ENCODE measurements at places on chromosomes 4 and X.

- no peak for DNase-seq
Observed at GRCh38 chrX:22575161-22575845, 302.6 kb downstream of the CBLL2 start.

DNA sequence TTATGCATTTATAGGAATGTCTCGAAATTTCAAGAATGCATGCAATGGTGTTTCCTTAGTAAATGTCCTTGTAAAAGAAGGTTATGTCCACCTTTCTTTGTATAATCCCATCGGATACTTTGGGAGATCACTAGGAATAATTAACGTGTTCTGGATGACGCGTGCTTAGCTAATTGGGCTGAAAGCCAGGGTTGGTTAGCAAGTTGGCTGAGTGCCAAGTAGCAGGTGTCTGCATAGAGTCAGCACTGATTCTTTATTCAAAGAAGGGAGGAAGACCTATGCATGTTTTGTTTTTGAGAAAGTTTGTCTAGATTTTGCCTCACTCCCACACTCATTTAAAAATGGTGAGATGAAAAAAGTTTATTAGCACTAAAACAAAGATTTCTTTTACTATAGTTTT lies 144.6 kb downstream of the SOX3 start:
- no peak for DNase-seq

- DNase-seq, result no peak
Observed at GRCh38 chr4:183492791-183493222, 12.1 kb upstream of the ING2 start.

DNA sequence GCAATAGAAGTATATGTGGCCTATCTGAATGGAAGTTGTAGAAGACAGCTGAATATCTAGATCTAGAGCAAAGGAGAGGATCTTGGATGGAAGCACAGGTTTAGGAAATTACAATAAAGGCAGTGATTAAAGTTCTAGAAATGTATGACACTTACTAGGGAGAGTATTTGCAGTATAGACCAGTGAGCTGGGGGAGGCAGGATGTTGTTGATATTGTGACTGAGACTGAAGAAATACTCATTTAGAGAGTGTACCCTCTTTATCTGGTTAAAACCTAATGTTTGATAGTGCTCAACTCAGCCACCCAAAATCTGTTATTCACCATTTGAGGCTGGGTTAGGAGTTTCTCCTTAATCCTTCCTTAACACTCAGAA lies 439.5 kb downstream of the GRXCR1 start:
- no peak for DNase-seq

- DNase-seq, result no peak
Observed at GRCh38 chr4:112946127-112946526, 103.3 kb upstream of the ANK2 start.

- DNase-seq, result no peak
Observed at GRCh38 chr4:7415927-7416686, 18.6 kb downstream of the PSAPL1 start.

DNA sequence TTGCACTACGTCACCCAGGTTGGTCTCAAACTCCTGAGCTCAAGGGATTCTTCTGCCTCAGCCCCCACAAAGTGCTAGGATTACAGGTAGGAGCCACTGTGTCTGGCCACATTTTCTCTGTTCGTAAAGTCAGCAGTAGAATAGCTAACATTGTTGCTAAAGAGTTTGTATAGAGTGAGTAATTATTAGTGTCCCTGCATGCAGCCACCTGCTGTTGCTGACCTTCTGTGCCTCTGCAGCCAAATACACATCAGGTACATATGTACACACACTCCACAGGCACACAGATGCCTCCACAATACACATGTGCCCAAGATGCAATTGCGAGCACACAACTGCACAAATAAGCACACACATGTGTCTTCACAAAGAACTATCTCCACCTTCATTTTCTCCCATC lies 10.9 kb downstream of the DRD5 start:
- no peak for DNase-seq

DNA sequence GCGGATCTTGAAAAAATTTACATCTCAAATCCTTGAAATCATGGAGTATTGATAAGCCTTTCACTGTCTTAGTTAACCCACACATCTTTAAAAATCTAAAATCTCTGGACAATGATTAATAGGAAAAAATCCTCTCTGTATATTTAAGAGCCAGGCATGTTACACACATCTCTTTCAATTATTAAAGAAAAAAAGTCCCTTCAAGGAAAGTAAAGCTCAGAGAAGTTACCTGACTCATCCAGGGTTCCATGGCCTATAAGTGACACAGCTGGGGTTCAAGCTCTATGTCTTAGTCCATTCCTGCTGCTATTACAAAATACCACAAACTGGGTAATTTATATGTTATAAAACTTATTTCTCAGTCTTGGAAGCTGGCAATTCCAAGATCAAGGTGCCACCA lies 14.2 kb upstream of the FGF16 start:
- no peak for DNase-seq

- peak; percentile 23 for DNase-seq
Observed at GRCh38 chrX:130079824-130080406, 30.4 kb downstream of the ELF4 start.

GRCh38 chr4:15412461-15412860 lies 15.4 kb upstream of the C1QTNF7 start:
- no peak for DNase-seq

GRCh38 chrX:16629909-16630308 lies 20.0 kb upstream of the S100G start:
- no peak for DNase-seq

GRCh38 chr4:146059151-146059550 lies 116.4 kb upstream of the LSM6 start:
- no peak for DNase-seq

GRCh38 chr4:108270466-108271450 lies 102.0 kb upstream of the LEF1 start:
- DNase-seq, result no peak

- no peak for DNase-seq
Observed at GRCh38 chrX:8879750-8880149, 78.6 kb upstream of the FAM9A start.

DNA sequence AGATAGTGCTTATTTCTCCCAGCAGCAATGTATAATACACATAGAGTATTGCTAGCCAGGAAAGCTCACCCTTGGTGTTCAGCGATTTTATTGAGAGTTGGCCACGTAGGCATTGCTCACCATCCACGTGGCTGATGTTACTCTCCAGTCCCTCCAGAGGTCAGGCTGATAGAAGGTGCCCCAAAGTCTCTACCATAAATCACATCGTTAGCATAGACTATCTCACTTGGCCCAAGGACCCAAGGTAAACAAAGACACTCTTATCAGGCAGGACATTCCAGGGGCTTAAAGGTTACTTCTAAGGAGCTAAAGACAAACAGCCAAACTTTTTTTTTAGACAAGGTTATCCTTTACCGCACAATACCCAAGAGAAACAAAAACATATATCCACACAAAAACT lies 30.3 kb upstream of the RGN start:
- DNase-seq, result no peak

- no peak for DNase-seq
Observed at GRCh38 chrX:136714626-136715599, 65.8 kb downstream of the ARHGEF6 start.

DNA sequence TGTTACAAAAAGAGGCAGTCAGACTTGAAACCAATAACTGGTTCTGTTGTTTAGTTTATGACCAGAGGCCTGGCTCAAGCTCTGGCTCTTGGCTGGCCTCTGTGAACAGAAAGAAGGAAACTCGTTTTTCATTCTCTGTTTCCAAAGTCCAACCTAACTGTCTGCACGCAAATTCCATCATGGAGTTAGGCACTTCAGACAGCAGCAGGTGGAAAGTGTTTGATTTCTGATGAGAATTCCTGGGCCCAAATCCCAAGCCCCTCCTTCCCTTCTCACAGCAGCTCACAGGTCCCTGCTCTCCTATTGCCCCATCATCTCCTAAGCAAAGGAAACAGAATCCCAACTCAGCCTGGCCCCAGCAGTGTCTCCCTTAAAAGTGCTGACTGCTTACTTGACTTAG lies 42.8 kb upstream of the FGF16 start:
- no peak for DNase-seq

- no peak for DNase-seq
Observed at GRCh38 chr4:23582671-23583070, 307.2 kb downstream of the PPARGC1A start.

- no peak for DNase-seq
Observed at GRCh38 chrX:154734061-154734781, 16.7 kb downstream of the GAB3 start.

DNA sequence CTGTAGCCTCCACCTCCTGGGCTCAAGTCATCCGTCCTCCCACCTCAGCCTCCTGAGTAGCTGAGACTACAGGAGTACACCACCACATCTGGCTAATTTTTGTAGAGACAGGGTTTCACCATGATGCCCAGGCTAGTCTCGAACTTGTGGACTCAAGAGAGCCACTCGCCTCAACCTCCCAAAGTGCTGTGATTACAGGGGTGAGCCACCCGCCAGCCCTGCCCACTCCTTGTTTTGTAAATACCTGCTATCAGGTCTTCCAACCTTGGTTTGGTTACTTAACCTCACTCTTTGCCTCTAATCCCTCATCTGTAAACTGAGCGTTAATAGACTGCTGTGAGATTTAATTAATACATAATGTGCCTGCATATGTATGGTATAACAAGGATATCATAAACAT lies 803 bp downstream of the CNGA1 start:
- no peak for DNase-seq

DNA sequence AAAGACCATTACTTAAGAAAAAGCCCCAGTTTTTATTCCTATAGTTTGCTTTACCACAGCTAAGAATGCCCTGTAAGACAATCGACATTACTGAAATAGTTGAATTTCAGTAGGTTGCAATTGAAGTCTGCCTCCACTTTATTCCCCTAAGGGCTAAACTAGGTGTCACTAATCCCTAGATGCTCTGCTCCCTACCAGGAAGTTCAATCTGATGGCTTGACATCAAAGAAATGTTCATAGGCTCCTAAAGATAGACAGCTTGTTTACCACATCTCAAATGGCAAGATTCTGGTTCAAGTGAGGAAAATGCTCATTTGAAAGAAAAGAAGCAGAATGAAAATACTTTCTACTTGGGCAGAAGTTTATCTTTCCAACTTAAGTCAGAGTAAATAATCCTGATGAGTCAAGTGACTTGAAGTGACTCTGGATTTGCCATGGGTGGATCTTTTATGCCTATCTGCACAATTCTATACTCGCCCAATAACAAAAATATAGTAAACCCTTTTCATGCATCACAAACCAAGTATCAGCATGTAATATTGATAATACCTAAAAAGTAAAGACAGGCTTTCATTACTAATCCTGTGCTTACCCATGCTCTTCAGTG lies 117.2 kb downstream of the SH3RF1 start:
- DNase-seq, result no peak

DNA sequence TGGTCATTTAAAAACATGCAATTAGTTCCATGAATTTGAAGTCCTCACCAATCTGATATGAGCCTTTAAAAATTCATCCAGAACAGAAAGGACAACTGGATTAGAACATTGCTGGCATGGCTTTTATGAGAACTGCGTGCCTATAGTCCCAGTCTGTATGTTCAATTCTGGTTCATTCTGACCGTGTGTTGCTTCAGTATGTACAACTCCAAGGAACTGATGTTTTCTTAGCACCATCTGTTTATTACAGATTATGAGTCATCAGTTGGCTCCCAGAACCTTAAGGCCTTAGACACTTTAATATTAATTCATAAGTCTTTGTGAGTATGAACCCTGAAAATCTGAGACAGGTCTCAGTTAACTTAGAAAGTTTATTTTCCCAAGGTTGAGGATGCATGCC lies 115.0 kb downstream of the CEP44 start:
- no peak for DNase-seq

DNA sequence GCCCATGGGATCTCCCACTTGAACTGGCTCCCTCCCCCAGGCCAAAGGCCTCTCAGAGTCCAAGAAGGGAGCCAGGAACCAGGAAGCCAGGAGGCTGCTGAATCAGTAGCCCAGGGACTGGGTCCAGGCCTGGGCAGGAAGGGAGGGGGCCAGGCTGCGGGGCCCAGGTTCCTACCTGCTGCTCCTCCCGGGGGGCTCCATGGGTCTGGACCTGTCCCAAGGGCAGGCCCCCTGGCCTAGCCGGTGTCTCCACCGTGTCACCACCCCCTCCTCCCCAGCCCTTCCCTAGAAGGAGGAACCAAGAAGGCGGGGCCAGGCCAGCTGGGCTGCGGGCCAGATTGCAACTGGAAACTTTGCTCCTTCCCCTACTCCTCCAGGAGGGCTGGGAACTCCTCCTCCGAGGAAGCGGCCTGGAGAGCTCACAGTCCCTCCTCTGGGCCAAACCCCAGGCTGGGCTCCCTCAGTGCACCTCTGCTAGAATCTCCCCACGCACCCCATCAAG lies at the start of gene IQSEC2:
TSS of gene IQSEC2 (minus strand) at position 264 of the 502 bp plus-strand sequence.
- peak; percentile 59 for DNase-seq

GRCh38 chrX:13087322-13088155 lies 43.1 kb upstream of the FAM9C start:
- no peak for DNase-seq

DNA sequence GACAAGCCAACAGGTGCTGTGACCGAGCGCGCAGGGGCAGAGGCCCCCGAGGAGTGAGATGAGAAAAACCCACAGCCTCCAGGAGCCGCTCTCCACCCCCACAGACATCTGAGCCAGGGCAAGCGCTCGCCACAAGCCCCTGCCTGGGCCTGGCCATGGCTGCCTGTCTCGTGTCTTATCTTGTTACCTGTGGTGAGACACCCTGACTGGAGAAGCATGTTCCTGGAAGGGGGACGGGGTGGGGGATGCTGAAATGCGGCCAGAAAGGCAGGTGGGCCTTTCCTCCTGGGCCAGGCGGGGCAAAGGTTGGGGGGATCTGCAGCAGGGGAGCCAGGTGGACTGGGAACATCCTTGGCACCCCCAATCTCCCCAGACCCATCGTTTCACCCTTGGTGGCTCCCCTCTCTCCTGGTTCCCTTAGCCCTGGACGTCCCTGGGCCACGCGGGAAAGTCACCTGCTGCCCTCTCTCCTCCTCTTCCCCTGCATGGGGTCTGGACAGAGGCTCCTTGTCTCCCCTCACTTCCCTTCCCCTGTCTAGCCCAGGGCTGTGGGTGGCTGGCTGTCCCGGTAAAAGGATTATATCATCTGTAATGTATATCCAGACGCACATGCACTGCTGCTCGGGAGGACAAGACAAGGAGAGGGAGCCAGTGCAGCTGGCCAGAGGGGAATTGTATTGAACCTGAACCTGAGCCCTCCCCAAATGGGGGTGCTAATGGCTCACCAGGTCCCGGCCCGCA lies 8.4 kb upstream of the DUSP9 start:
- no peak for DNase-seq

- DNase-seq, result no peak
Observed at GRCh38 chrX:39268207-39268606, 466.9 kb downstream of the MID1IP1 start.

DNA sequence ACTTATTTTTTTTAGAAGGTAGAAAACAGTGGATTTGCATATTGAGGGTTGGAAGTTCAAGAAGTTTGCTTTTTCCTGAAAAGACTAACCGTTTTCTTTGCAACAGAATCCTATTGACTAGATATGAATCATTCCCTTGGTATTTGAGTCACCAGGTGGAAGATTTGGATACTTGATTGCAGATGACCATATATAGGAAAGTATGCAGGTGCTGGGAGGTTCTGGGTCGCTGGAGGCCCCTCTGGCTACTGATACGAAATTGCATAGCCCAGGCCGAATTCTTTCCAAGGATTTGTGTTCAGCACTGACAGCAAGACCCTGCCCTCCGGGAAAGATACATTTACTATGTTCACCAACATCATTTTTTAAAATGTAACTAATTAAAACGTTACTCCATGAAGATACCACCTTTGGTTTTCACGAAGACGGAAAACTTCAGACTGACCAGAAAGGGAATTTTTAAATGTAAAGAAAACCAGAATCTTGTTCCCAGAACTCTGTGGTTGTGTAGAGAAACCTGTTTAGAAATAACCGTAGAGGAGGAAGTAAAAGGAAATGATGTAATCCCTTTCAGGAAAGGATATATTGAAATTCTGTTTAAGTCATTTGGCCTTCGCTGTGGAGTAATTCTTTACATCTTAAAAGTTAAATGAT lies 946 bp downstream of the ANXA3 start:
- DNase-seq, result no peak

All from NCI-H2107 (cell line).